ENCODE measurements at places on chromosomes 2 and 18. TPM values are rescaled to one million over a fixed set of nuclear protein-coding genes. Genes with fewer than 3 reads are reported as not detected.

REG3A gene
- not detected for total RNA-seq

- H3K27ac ChIP-seq, result no peak overlapping the region
- no peak overlapping the region for H3K4me3 ChIP-seq
- DNase-seq, result no peak
- H3K4me1 ChIP-seq, result no peaks in the 10 kb centered on the region
Observed at GRCh38 chr2:232490221-232491138, 2.8 kb upstream of the ECEL1 start.

DNA sequence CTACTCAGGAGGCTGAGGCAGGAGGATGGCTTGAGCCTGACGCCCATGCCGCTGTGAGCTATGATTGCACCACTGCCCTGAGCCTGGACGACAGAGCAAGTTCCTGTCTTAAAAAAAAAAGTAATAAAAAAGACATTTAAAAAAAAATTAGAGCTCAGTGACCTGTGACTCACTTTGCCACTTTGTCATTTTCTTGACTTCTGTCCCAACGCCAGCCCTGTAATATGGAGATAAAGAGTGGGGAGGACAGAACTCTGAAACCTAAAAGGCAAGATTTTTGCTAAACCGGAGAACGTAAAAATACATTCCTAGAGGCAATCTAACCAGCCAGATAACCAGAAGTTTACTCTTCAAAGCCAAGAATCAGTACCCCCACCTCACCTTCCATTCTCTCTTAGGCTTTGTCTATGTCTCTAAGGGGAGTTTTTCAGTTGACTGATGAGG, 49.0 kb downstream of the PRKRA start:
- no peaks in the 10 kb centered on the region for H3K27me3 ChIP-seq
- H3K27ac ChIP-seq, result no peak overlapping the region
- H3K4me3 ChIP-seq, result no peak overlapping the region
- no peaks in the 10 kb centered on the region for H3K36me3 ChIP-seq

LAMA3 gene
- total RNA-seq, result 2.9 TPM

- DNase-seq, result no peak
- H3K36me3 ChIP-seq, result no peaks in the 10 kb centered on the region
- no peak overlapping the region for H3K4me3 ChIP-seq
- no peaks in the 10 kb centered on the region for H3K4me1 ChIP-seq
Observed at GRCh38 chr2:45505138-45505537, 105.9 kb downstream of the SRBD1 start.

DNA sequence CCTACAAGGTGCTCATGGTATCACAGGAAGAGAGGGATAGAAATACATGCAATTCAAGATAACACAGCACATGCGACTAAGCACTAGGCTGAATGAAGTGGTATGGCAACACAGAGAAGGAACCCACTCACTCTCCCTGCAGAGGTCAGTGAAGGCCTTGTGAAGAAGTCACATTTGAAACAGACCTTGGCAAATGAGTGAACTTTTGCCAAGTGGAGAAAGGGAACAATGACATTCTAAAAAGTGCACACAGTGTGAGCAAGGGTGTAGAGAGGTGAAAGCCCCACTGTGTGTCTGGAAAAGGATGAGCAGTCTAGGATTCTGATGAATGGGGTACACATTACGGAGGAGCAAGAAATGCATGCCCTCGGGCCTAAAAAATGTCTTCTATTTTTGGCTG, 23.3 kb downstream of the KLF7 start:
- no peak for DNase-seq
- no peaks in the 10 kb centered on the region for H3K36me3 ChIP-seq
- H3K27me3 ChIP-seq, result no peaks in the 10 kb centered on the region
- H3K4me3 ChIP-seq, result peak overlapping the region; percentile 38
- H3K27ac ChIP-seq, result peak overlapping the region; percentile 88

- peaks cover 93% of the 10 kb centered on the region for H3K36me3 ChIP-seq
- H3K4me3 ChIP-seq, result no peak overlapping the region
- H3K4me1 ChIP-seq, result no peaks in the 10 kb centered on the region
- no peak for DNase-seq
- no peaks in the 10 kb centered on the region for H3K27me3 ChIP-seq
Observed at GRCh38 chr2:60899892-60900249, 18.5 kb downstream of the REL start.

HMSD gene
- 0.33 TPM for total RNA-seq

UGT1A8 gene
- total RNA-seq, result not detected

DNA sequence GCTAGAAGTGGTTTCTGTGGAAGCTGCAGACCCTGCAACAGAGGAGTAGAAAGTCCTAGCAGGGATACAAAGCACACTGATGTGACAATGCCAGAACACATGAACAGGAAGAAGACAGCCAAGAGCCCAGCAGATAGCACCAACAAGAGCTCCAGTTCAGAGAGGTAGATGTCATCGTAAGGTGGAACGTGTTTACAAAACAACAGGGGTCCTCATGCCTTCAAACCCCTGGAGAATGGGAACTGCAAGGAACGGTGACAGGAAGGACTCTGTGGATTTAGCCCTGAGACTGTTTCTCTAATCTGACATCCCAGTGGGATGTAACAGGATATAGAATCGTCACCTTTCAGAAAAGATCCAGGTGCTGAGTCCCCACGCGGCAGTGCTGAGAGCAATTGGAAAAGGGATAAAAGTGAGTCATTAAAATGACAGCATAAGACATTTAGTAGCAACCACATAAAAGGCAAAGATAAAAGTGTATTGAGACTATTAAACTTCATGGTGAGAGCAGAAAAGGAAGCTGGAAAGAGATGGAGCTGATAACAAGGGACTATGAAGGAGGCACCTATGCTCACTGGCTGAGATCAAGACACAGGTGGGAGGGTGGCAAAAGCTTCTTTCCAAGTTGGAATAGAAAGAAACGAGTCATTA, 195.2 kb downstream of the FBXO15 start:
- H3K4me3 ChIP-seq, result no peak overlapping the region
- no peak for DNase-seq
- H3K27me3 ChIP-seq, result no peaks in the 10 kb centered on the region
- H3K4me1 ChIP-seq, result no peaks in the 10 kb centered on the region

GRCh38 chr2:29253-29652, 17.1 kb downstream of the FAM110C start:
- no peak overlapping the region for H3K4me3 ChIP-seq
- no peaks in the 10 kb centered on the region for H3K36me3 ChIP-seq
- no peaks in the 10 kb centered on the region for H3K4me1 ChIP-seq
- no peak for DNase-seq
- H3K27ac ChIP-seq, result no peak overlapping the region

TMEFF2 gene
- total RNA-seq, result 0.44 TPM

SERPINB10 gene
- not detected for total RNA-seq

LYG1 gene
- 0.37 TPM for total RNA-seq

NFATC1 gene
- 13.2 TPM for total RNA-seq

- no peak overlapping the region for H3K27ac ChIP-seq
- DNase-seq, result no peak
- no peaks in the 10 kb centered on the region for H3K4me1 ChIP-seq
- H3K4me3 ChIP-seq, result no peak overlapping the region
- H3K36me3 ChIP-seq, result no peaks in the 10 kb centered on the region
- H3K27me3 ChIP-seq, result no peaks in the 10 kb centered on the region
Observed at GRCh38 chr2:149885468-149885867, 297.9 kb upstream of the MMADHC start.

GTF2A1L gene
- 0.63 TPM for total RNA-seq

GPBAR1 gene
- 3.1 TPM for total RNA-seq

DNA sequence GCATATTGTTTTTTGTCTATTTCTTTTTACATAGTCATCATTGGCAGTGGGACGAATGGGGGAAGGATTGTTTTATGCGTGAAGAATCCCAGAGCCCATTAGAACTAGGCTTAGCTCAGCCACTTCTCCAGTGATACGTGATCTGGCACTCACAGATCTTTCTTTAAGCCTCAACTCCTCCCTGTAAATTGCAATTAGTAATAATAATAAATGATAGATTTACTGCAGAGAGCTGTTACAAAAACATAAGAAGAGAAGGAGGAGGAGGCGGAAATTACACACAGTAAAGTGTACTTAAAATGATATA, 629.3 kb downstream of the NRXN1 start:
- H3K36me3 ChIP-seq, result no peaks in the 10 kb centered on the region
- no peak overlapping the region for H3K27ac ChIP-seq
- H3K27me3 ChIP-seq, result no peaks in the 10 kb centered on the region
- DNase-seq, result no peak

DNA sequence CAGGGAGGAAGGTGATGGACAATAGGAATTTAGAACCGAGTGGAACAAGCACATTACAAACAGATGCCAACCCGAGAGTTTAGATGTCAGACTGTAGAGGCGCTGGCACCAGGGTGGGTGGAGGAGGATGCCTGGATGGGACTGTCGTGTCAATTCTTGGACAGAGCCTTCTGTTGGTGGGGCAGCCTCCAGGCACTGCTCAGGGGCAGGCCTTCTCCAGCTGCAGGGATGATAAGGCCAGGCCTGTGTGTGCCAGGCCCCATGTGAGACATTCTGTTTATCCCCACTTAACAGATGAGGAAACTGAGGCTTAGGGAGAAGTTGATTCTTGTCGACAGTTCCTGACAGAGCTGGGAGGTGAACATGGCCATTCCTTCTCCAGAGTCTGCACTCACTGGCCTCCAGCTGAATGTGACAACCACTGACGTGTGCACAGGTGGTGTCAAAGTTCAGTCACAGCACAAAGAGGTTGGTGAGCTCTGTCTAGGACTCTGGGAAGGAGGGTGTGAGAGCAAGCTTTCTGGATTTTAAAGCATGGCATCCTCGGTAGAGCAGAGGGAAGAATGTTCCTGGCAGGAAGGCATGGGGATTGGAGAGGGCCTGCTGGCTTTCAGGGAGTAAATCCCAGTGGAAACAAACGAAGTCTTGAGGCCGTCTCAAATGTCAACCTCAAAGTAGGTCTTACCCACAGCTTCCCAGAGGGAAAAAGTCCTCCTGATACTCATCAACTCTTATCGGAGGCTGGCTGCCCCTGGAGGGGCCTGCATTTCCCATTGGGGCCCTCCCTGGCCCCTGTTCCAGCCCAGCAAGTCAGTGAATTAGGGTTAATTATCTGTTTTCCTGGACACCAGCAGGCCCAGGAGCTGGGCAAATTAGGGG, 52.4 kb downstream of the GLI2 start:
- no peak for DNase-seq
- H3K27ac ChIP-seq, result no peak overlapping the region
- no peaks in the 10 kb centered on the region for H3K36me3 ChIP-seq

DNA sequence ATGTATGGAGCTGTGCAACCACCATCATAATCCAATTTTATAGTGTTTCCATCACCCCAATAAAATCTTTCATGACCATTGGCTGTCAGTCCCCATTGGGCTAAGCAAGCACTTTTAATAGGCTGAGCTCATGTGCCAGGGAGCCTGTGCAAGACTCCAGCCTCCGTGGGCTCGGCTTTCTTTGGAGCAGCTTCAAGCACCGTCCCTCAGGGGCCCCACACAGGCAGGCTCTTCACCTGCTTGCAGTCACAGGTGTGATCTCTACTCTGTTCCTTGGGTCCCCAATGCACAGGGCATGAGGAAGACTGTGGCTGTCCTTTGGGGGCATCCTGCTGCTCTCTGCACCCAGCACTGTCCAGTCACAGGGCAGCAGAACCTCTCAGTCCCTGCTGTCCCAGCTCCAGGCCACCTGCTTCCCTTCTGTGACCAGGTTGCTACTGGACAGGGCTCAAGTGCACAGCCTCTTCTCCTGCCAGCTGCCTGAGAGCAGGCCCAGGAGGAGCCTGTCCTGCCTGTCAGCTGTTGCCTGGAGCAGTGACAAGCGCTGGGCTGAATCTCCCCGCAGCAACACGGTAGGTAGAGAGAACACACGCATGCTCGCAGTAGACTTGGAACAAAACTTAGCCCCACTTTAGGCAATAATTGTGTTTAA, 40.7 kb upstream of the TMEM131 start:
- H3K27me3 ChIP-seq, result peaks cover 2% of the 10 kb centered on the region
- peak; percentile 48 for DNase-seq
- H3K4me3 ChIP-seq, result no peak overlapping the region
- H3K36me3 ChIP-seq, result no peaks in the 10 kb centered on the region
- H3K4me1 ChIP-seq, result no peaks in the 10 kb centered on the region

Measured in heart left ventricle (tissue), 16 donors.